ENCODE measurements at places on chromosomes 4 and X.

DNA sequence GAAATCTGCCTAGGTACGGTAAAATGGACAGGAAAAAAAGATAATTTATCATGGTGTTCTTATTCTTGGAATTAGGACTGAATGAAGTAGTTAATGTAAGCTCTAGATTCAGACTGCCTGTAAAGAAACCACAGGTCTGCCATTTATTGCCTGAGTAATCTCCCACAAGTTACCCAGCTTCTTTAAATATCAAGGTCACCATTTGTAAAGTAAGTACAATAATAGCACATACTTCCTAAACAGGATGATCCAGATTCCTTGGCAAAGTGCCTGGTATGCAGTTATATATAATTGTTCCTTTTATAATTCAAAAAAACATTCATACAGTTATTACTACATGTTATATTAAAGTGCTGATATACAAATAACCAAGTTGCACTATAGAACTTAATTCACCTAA is 368.6 kb downstream of the HNRNPD start:
- DNase-seq = no peak

DNA sequence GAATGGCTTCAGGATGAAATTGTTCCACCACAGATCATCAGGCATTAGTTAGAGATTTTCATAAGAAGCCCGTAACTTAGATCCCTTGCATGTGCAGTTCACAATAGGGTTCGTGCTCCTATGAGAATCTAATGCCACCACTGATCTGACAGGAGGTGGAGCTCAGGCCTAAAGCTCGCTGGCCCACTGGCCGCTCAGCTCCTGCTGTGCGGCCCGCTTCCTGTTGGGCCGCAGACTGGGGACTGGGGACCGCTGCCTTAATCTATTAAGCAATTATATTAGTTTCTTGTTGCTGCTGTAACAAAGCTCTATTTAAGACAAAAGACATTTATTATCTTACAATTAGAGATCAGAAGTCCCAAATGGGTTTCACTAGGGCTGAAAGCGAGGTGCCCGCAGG is 205.6 kb downstream of the LARP7 start:
- no peak for DNase-seq

- no peak for DNase-seq
Observed at GRCh38 chr4:107216379-107216778, 180.3 kb upstream of the DKK2 start.

DNA sequence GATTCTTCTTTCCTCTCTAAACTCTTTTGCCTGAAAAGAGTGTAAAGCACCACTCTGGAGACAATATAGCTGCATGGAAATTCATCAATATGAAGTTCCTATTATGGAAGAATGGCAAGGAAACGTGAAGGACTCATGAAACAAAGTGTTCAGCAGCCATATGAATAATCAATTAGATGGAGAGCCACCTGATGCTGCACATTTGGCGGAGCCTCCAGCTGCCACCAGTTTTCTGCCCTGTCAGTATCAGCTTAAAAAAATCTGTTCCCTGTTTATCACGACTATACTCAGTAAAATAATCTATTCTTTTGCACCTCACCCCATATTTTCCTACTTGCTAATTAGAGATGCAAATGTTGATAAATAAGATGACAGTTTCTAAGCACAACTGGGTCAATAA is 276.0 kb downstream of the UNC5C start:
- DNase-seq = no peak

- no peak for DNase-seq
Observed at GRCh38 chrX:140229191-140229590, 263.9 kb upstream of the CXorf66 start.

GRCh38 chr4:87241336-87241735 is 20.9 kb upstream of the KLHL8 start:
- no peak for DNase-seq

GRCh38 chr4:54095110-54095825 is 4.7 kb upstream of the GSX2 start:
- DNase-seq = no peak

GRCh38 chrX:350148-350533 is 31.5 kb upstream of the GTPBP6 start:
- no peak for DNase-seq

DNA sequence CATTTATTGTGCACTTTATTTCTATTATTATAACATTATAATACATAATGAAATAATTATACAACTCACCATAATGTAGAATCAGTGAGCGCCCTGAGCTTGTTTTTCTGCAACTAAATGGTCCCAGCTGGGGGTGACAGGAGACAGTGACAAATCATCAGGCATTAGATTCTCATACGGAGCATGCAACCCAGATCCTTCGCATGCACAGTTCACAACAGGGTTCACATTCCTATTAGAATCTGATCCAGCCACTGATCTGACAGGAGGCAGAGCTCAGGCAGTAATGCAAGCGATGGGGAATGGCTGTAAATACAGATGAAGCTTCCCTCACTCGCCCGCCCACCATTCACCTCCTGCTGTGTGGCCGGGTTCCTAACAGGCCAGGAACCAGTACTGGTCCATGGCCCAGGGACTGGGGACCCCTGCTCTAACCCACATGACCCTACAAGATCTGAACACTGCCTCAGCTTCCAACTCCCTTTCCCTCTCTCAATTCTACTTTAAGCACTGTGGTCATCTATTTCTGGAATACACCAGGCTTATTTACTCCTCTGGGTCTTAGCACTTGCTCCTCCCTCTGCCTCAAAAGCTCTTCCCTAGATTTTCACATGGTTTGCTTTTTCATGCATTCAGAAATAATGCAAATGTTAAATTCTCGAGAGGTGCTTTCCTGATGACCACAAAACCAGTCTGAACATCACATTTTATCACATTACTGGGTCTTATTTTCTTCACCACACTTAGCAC is 166.8 kb upstream of the HCCS start:
- no peak for DNase-seq

GRCh38 chr4:83054928-83055327 is 19.9 kb downstream of the COPS4 start:
- DNase-seq = no peak

GRCh38 chrX:134622056-134622812 is 36.0 kb downstream of the PLAC1 start:
- DNase-seq = no peak

DNA sequence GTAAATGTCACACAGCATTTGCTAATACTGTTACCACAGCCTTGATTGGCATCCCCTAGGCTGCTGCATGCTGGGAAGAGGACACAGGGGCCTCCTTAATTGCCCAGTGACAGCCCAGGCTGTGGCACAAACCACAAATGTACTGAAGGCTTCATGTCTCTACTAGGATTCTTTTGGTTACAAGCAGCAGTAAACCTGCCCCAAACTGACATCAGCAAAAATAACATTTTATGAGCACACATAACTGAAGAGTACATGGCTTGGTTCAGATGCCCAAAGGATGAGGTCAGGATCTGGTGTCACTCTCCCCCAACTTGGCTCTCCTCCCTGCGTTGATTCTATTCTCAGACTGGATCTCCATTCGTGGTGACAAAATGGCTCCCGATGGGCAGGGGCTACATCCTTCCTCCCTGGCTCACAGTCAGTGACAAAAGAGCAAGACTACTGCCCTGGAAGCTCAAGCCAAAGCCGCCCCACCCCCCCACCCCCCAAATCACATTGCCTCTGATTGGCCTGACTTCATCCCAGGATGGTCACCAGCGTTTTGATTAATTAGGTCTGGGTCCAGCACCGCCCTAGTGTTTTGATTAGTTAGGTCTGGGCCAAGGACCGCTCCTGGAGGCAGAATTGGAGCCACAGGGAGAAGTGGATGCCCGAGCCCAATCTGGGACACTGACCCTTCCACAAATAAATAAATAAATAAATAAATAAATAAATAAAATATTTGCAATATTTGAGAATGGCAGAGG is 180.5 kb upstream of the RBPJ start:
- no peak for DNase-seq

DNA sequence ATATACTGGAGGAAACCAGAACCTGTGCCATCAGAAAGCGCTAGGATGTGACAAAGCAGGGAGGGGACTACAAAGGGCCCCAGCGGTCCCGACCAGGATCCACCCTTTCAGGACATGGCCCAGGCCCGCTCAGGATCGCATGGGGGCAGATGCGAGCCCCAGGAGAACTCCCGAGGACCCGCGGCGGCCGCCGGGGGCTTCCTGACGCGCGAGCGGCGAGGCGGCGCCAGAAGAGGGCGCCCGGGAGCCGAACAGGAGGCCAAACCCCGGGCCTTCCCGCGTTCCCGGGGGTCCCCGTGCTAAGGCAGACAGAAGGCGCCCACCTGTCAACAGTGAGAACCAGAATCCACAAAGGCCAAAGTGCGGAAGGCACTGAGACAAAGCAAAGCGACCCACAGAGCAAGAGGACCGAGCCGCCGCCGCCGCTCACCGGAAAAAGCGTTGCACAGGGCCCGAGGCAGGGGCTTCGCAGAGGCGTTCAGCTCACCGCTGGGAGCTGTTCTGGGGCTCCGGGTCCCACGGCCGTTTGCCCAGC is 7.3 kb upstream of the OPN1LW start:
- DNase-seq = peak; percentile 48

- no peak for DNase-seq
Observed at GRCh38 chr4:91513326-91513725, 790.4 kb upstream of the GRID2 start.

DNA sequence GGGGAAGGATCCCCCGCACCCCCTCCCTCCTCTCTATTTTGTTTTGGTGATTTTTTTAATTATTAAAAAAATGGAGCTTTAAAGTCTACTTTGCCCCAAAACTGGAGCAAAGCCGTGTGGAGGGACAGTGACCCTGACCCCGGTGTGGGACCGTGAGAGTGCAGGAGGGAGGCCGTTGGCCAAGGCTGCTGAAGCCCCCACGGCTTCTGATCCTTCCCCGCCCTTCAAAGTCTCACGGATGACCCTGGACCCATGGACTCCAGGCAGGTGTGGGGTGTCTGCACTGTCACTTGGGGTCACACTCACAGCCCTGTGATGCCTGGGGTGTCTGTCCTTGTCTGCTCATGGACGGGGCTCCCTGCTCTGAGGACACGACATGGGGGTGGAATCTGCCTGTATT is 133.3 kb downstream of the CPZ start:
- no peak for DNase-seq

DNA sequence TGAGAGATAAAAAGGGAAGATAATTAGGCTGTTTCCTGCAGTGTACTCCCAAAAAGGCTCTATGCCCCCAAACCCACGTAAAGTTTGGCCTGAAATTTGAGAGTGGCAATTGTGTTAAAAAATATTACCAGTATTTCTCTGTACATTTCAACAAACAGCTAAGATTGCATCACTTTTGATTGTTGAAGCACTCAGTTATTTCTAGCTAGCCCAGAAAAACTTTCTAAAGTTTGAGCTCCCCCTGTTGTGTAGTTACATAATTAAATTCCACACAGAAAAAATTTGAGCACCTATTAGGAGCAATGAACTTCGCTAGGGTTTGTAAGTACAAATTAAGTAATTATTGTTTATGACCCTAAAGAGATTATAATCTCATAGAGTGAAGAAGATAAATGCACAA is 109.4 kb downstream of the DLG3 start:
- DNase-seq = no peak

GRCh38 chrX:153434801-153435200 is 11.1 kb downstream of the TREX2 start:
- DNase-seq = no peak

GRCh38 chr4:53573696-53574095 is 17.6 kb downstream of the LNX1 start:
- DNase-seq = no peak

- no peak for DNase-seq
Observed at GRCh38 chr4:39873823-39874222, 103.9 kb downstream of the PDS5A start.

- peak; percentile 28 for DNase-seq
Observed at GRCh38 chrX:86148024-86148511, at the start of gene DACH2. TSS of gene DACH2 (plus strand) at chrX:86148451.

DNA sequence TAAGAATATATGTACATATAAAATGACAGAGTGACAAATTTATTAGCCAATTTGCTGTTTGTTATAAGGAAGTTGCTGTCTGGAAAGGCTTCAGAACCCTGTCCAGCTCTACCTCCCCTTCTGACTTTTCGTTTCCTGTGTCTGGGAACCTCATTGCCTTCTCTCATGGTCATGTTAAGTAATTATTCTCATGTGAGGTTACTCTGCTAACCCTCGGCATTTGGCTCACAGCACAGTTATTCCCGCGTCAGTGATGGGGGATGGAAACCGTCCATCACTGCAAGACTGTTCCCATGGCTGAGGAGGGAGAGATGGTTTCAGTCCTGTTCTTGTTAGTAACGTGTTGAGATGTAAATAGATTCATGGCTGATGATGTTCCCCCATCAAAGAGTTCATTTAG is 11.9 kb downstream of the EDNRA start:
- no peak for DNase-seq
